Left ventricle myocardium inferior (tissue), 1 donor: ENCODE measurements at places on chromosomes 11 and 22. TPM values are rescaled to one million over a fixed set of nuclear protein-coding genes. Genes with fewer than 3 reads are reported as not detected.

- no peak for DNase-seq
Measured at GRCh38 chr11:65064847-65065240, 6.5 kb upstream of the NAALADL1 start.

DNA sequence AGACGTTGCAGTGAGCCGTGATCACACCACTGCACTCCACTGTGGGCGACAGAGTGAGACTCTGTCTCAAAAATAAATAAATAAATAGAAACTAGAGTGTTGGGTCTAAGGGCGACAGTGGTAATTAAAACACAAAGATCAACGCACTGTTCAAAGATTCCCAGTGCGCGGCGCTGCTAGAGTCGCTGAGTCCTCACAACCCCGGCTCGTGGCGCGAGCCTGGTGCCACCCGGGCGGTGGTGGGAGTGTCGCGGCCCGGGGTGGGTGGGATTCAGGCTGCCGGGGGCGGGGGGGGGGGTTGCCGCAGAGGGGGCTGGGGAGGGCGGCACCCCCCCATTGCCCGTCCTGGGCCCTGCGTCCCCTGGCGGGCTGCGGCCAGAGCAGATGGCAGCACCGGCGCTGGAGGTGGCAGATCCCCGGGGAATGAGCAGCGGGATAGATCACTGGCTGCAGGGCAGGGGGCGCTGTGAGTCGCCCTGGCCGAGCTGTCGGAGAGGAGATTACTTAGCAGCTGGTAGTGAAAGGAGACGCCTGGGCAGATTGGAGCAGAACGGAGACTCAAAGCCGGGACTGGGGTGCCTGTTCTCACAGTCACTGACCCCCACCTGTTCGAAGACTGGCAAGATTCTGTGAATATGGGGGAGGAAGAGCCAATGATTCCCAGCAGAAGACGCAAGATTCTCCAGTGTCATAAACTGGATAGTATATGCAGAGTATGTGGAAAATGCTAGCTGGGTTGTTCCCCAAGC lies 30.2 kb upstream of the APOBEC3A start:
- peak; percentile 74 for DNase-seq

- no peak for DNase-seq
Measured at GRCh38 chr11:84890676-84891075, 736.5 kb downstream of the DLG2 start.

DNA sequence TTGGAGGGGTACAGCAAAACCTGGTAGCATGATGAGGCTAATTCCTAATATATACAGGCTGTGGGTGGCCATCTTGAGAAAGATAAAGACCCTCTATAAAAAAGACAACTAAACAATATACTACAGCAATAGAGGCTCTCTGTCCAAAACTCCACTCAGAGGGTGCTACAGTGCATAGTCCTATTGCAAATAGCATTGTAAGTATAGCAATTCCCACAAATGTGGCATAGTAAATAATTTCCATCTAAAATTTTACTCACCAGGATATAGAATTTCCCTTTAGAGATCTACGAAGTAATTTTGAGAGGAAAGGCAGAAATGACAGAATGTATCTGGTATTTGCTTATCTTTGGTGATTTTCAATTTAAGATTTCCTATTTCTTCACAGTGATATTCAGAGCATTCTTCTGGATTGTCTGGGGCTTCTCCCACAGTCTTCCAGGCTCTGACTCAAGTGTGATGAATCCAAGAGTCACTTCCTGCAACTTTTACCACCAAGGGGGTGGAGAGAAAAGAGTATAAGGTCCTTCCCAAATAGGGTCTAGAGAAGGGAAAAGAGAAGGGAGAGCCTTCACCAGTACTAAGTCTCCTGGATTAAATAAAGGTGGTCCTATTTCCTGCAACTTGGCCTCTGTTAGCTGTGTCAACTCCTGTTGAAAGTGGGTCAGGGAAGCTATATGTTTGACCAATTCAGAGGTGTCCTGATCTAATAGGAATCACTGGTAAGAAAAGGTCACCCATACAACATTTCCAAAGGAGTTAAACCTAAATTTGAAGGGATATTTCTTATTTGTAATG lies 1054.7 kb upstream of the CNTN5 start:
- no peak for DNase-seq

DNA sequence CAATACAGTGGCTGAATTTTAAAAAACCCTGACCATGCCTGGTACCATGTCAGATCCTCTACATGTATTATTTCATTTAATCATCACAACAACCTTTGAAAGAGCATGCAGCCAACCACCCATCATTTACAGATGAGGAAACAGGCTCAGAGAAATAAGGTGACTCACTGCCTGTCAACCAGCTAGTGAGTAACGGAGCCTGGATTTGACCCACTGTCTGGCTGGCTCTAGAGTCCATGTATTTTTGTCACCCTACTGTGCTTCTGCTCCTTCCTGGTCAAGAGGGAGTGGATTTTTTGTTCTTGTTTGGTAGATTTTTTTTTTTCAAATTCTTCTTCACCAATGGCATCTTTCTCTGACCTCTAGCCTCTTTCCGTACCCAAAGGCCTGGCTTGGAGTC lies 77.4 kb downstream of the CWC15 start:
- no peak for DNase-seq

- no peak for DNase-seq
Measured at GRCh38 chr11:65440831-65441499, 18.4 kb downstream of the NEAT1 start.

DNA sequence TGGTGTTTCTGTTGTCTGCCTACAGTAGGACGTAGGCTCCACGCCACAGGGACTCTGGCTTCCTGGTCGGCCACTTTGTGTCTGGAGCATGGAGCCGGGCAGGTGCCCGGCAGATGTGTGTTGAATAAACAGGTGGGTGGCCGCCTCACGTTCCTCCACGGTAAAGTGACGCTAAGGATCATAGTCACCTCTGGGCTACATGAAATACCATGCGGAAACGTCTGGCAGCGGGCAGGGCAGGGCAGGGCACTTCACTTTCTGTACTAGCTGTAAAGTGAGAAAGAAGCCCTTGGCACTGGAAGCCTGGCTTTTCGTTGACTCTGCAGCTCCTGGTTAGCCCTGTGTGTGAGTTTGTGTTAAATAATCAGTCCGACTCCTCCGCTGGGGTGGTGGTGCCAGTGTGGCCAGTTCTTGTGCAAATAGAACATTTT lies 52.4 kb downstream of the MCM5 start:
- DNase-seq = no peak

GRCh38 chr11:34799848-34800247 lies 116.3 kb downstream of the APIP start:
- no peak for DNase-seq

DNA sequence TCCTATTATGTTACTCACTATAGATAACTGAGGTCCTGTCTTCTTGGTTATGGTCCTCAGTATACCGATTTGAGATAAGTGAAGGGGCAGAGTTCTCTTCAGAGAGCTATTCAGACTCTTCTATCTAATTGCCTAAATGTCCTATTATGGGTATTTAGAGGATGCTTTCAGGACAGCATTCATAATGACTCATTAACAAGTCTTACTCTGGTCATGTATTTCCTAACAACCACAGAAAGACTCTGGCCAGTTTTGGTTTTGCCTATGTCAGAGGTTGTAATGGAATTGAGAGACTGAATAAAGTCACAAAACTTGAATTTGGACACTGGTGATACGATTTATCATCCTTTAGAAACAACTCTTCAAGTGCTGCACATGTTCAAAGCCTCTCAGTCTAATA lies 1233.0 kb downstream of the JRKL start:
- DNase-seq = no peak

GRCh38 chr11:33315822-33316221 lies 58.6 kb downstream of the HIPK3 start:
- DNase-seq = no peak

DNA sequence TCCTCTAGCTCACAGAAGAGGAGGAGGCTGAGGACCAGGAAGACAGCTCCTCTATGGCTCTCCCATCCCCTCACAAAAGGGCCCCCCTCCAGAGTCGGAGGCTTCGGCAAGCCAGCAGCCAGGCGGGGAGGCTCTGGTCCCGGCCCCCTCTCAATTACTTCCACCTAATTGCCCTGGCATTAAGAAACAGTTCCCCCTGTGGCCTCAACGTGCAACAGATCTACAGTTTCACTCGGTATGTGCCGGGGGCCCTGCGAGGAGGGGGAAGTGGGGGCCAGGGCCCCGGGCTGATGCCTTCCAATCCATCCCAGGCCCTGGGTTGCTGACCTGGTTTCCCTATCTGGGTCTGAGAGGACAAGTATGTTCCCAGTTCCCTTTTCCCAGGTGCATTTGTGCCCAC lies 7.9 kb downstream of the FOXR1 start:
- no peak for DNase-seq

DNA sequence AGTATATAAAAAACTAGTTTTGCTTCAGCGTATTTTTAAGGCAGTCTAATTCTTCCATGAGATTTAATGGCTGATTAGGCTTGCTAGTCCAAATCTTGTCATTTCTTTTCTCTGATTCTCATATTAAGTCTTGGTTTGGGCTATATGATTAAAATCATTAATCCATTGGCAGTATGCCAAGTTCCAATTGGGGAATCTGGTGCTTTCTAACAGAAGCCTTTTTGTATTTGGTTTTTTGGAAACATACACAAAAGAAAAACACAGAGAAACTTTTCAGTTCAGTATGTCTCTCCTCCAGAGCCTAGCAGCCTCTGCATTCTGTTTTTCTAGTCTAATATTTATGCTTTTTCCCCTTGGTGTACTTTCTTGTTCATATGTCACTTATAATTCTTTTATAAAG lies 37.9 kb downstream of the SWAP70 start:
- DNase-seq = no peak

DNA sequence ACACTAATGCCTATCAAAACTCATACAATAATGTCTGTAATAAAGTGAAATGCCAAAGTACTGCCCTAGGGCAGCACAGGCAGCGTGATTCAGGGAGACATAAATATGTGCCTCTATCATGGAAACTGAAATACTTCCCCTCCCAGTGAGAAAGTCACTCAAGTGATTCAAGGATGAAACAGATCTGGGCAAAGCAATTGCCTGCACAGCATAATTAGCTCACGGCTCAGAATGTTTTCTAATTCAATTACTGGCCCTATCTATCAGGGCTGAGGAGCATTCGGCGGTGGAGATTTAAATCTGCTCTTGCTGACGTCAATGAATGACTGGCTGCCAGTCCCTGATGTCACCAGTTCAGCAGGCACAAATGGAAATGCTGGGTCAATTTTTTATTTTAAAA lies 27.7 kb upstream of the PPP2R1B start:
- DNase-seq = no peak

GRCh38 chr11:12508151-12508751 lies 130.9 kb downstream of the PARVA start:
- DNase-seq = peak; percentile 38

GRCh38 chr11:76786441-76787014 lies 3.4 kb downstream of the TSKU start:
- no peak for DNase-seq

DNA sequence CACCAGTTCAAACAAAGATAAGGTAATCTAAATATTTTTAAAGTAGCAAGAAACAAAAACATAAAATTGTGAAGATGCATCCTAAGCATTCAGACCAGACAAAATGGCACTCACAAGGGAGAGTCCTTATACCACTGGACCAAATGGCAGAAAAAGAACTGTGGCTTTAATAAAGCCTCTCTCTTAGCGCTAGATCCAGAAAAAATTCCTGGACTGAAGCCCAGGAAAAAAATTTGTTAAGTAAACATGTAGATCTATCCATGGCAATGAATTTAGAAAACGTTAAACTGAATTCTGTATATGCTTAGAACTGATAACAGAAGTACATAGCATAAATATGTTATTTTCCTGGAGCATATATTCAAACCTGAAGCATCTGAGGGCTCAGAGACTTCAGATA lies 11.8 kb upstream of the CD59 start:
- no peak for DNase-seq

DNA sequence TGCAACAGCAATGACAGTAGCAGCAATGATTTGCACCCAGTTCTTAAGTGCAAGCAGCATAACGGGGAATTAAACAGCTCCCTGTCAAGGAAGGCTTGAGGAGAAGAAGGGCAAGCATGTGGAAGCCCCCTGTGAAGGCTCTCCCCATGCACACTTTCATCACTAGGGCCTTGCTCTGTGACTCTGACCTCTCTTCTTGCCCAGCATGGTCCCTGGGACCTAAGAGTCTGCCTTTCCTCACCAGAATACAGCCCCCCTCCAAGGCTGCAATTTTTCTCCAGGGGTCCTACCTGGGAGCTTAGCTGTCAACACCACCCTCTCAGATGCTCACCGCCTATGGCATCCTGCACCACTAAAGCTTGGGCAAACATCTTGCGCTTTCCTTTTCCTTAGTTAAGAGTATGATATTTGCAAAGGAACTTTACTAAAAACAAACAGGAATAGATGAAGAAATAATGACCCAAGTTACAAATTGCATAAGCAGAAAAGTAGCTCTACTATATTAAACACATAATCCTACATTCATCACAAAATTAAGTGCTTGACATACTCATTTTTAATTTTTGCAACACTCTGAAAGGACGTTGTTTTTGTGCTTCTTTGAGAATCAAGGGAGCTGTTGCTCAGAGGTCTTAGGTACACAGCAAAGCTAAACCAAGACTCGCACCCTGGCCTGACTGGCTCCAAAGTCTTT lies 187.6 kb downstream of the ADAMTS15 start:
- DNase-seq = no peak

DNA sequence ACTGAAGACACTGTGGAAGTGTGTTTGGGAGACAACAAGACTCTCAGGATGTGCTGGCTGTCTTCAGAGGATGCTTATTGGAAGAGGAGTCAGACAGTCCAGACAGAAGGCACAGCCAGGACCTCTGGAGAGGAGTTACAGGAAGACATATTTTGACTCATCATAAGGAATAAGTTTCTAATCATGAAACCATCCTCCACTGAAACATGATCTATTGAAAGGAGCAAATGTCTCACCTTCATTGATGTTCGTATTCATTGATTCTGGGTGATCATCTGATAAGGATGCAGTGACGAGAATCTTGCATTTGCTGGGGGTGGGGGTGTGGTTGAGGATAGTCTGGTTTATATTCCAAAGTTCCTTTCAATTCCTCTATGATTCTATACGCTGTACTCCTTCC lies 2.5 kb upstream of the CXCR5 start:
- DNase-seq = no peak

DNA sequence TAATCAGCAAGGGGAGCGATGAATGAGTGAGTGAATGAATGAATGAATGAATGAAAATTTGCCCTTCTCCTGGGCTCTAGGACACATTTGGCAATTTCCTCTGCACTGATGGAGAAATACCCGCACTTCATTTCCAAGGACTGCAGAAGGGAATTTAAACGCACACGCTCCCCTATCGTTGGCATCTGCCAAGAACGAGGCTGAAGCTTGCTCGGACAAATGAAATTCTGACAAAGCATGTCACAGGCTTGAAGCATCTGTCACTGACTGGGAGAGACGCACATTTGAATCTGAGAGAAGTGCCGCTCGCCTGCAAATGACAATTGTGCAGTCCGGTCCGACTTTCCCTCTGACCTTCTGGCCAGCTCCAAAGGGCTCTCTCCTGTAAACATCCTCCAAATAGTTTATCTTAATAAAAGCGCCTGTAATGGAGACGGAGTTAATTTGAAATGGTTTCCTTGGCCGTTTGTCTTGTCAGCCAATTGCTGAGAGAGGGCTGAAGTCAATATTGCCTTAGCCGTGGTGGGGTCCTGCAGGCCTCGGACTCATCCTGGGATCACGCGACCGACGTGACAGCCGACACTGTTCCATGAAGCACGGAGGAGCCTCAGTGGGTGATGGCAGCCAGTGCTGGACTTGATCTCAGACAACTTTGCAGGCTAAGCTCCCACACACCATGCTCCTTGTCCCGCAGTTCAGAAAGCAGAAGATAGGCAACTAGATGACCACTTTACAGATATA lies 260.7 kb downstream of the MN1 start:
- no peak for DNase-seq

The CNTN5 gene
- total RNA-seq = 0.36 TPM

The ROBO3 gene
- 3.9 TPM for total RNA-seq

The UBQLN3 gene
- total RNA-seq = 0.14 TPM

The PANX3 gene
- total RNA-seq = not detected

The KIRREL3 gene
- 0.74 TPM for total RNA-seq

The GDPD4 gene
- not detected for total RNA-seq

The TMEM86A gene
- total RNA-seq = 5.4 TPM
